IMR-90 (cell line): ENCODE measurements at places on chromosomes 6 and 20. TPM values are rescaled to one million over a fixed set of nuclear protein-coding genes. Genes with fewer than 3 reads are reported as not detected.

DNA sequence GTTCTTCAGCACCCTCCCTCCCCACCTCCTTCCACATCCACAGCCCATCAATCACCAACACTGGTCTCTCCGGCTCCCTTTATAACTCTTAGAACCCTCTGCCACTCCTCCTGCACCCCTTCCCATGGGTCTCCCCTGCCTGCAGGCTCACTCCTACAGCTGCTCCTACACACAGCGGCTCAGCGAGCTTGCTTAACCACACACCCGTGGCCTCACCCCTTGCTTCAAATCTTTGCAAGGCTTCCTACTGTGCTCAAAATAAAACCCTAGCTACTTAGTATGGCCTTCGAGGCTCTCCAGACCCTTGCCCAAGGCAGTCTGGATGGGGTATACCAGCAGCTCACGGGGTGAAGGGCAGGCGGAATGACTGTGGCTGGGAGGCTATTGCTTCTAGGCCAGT is 63.7 kb downstream of the JPH2 start:
- no peak overlapping the region for H3K27ac ChIP-seq
- H3K36me3 ChIP-seq, result no peaks in the 10 kb centered on the region
- H3K27me3 ChIP-seq, result peaks cover 11% of the 10 kb centered on the region
- H3K4me3 ChIP-seq, result no peak overlapping the region

DNA sequence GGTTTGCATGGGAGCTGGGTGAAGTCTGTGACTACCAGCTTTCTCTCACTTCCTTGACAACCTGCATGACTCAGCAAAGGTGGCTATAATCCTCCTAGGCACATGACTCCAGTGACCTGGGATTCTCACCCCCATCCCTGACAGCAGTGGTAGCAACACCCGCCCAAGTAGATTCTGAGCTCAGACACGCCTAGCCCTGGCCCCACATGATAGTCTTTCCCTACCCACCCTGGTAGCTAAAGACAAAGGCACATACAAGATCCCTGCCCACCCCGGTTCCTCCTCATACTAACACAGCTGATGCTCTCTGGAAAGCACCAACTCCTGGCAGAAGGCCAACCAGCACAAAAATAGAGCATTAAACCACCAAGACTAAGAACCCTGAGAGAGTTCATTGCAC is 25.9 kb upstream of the CRISP1 start:
- H3K4me3 ChIP-seq, result no peak overlapping the region
- H3K27me3 ChIP-seq, result no peaks in the 10 kb centered on the region
- no peaks in the 10 kb centered on the region for H3K36me3 ChIP-seq
- H3K4me1 ChIP-seq, result no peaks in the 10 kb centered on the region
- no peak for DNase-seq
- H3K27ac ChIP-seq, result no peak overlapping the region

DNA sequence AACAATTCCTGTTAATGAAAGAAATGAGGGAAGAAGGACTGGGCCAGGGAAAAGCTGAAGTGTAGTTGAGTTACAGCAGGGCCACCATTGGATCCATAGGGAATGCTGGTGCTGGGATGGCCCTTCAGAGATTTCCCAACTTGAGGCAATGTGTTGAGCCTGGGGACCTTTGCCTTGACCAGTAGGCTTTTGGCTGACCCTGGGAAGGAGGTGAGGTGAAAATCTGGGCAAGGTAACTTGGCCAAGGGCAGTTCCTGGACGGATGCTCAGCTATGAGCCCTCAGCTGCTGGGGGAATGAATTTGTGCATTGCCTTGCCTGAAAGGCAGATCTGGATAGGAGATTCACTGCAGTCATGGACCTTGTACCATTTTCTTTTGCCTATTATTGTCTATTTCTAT is 20.4 kb downstream of the UTRN start:
- peaks cover 3% of the 10 kb centered on the region; the same call in 1 of the 2 replicates for H3K36me3 ChIP-seq
- no peak overlapping the region for H3K4me3 ChIP-seq
- H3K4me1 ChIP-seq, result peaks cover 12% of the 10 kb centered on the region

GRCh38 chr6:48061265-48061990 is 49.6 kb downstream of the PTCHD4 start:
- no peaks in the 10 kb centered on the region for H3K36me3 ChIP-seq
- H3K4me3 ChIP-seq, result no peak overlapping the region
- peak; percentile 12 for DNase-seq
- no peaks in the 10 kb centered on the region for H3K4me1 ChIP-seq
- no peaks in the 10 kb centered on the region; the same call in 1 of the 2 replicates for H3K27me3 ChIP-seq

Gene HEY2
- polyA plus RNA-seq, result not detected in 2 replicates
